ENCODE measurements at places on chromosomes 12 and 14.

- no peak for DNase-seq
Measured at GRCh38 chr14:21300892-21301291, 21.0 kb downstream of the RPGRIP1 start.

DNA sequence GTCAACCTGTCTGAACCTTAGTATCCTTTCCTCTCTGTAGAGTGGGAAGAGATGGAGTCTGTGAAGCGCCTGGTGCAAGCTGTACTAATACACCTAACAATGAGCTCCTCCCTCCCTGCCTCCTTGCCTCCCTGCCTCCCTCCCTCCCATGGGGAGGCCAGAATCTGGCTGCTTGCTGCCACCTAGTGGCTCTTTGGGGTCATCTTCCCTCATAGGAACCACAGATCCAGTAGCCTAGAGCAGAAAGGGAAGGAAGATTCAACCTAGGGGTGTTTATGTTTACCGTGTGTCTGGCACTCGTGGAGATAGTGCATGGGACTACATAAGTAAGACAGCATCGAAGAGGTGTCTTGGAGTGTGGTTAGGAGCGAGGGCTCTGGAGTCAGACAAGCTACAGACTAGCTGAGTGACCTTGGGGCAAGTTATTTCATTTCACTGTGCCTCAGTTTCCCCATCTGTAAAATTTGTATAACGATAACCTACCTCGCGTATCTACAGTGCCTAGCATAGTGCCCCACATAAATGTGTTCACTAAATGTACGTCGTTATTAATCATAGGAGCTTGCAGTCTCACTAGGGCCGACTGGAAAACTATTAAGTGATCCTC lies 35.5 kb upstream of the TSPAN9 start:
- no peak for DNase-seq

GRCh38 chr14:22493753-22494152 lies 95.3 kb downstream of the DAD1 start:
- no peak for DNase-seq

- DNase-seq = no peak
Measured at GRCh38 chr12:53096759-53097158, 708 bp upstream of the IGFBP6 start.

- no peak for DNase-seq
Measured at GRCh38 chr14:93546642-93547041, 115.9 kb downstream of the UNC79 start.

GRCh38 chr14:74804219-74804825 lies 41.2 kb downstream of the YLPM1 start:
- DNase-seq = no peak

DNA sequence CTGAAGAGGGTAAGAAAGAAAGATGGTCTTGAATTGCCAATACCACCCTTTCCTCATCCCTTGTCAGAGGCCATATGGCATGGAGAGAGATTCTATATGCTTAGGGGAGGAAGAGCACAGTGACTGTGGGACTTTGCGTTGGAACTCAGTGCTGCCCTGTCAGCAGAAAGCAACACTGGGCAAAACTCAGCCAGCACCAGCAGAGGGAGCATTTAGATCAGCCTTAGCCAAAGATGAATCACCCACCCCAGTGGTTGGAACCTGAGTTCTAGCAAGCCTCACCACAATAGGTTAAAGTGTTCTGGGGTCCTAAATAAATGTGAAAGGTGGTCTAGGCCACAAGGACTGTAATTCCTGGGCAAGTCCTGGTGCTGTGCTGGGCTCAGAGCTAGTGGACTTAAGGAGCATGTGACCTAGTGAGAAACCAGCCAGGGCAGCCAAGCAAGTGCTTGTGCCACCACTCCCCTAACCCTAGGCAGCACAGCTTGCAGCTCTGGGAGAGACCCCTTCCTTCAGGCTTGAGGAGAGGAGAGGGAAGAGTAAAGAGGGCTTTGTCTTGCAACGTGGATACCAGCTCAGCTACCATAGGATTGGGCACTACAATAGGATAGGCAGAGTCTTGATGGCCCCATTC lies 11.4 kb upstream of the BCAT1 start:
- DNase-seq = no peak

DNA sequence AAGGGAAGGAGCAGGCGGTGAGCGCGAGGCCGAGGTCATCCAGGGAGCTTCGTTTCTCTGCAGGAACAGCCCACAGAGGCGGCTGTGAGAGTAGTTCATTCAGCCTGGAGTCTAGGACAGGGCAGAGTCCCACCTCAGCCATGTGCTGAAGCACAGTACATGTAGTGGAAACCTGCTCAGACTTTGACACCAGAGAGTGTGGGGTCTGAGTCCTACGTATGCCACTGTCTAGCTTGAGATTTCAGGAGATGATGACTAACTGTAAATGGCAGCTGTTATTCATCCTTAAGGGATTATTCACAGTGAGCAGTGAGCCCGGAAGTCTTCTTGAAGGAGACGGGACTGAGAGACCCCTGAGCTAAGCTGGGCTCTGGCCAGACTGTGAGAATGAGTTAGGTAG lies 938 bp upstream of the SLC6A13 start:
- DNase-seq = no peak

DNA sequence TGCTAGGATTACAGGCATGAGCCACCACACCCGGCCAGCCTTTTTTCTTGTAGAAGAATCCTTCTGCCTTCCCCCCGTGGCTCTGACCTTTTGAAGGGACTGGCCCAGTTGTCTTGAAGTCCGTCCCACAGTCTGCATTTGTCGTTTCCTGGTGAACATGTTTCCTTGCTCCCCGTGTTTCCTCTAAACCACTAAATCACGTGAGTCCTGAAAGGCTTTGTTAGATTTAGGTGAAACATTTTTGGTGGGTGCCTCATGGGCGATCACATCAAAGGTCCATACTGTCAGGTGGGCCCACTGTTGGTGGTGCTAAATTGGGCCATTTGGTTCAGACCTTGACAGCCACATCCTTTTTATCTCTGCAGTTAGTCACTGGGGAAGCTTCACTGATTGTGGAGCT lies 26.3 kb downstream of the MLXIP start:
- no peak for DNase-seq

DNA sequence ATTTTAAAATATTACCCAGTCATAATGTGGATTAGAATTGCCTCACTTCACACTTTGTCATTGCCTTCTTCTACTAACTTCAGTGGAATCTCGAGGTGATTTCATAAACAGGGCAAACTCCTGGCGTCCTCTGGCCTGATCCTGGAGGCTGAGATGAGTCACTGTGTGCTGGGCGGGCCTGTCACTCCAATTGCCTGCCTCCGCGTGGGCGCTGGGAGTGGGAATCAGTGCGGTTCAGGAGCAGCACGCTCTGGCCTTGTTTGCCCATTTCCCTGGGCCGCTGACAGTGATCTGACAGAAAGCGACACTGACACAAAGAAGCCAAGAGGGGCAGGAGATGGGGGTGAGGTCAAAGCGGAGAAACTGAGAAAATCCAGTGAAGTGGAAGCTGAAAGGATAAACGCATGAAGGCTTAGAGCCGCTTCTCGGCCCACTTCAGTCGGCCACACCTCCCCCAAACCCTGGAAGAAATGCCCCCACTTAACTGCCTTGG lies 29.7 kb downstream of the LGR5 start:
- DNase-seq = no peak

GRCh38 chr12:131599190-131600159 lies 111.4 kb upstream of the SFSWAP start:
- no peak for DNase-seq

DNA sequence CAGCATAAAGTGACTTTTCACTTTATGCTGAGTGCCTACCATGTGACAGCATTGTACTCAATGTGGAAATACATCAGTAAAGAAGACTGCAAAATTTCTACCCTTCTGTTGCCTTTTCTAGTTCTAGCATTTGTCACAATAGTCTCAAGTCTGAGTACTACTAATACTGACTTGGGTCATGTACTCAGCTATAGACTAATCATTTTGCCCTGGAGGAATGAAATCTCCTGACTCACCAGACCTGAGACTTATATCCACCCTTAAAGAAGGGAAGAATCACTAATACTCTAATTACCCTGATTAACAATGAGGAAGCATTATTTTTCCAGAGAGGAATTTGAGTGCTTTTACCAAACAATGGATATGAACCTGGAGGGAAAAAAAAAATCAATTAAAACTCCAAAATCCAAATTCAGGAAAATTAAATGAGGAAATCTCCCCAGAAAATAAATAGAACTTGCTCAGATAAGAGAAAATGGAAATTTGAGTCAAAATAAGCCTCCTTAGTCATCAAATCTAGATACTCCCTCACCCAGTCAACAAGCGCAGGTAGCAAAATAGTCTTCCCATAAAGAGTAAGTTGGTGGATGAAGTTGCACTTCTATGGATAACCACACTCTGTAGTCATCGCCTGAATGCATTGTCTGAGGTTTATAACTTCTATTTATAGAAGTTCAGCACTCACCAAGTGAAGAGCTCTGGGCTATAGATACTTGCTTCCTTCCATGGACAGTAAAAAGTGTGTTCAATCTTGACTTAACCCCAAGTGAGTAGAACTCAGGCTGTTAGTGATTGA lies 386.6 kb downstream of the SYT1 start:
- DNase-seq = no peak

DNA sequence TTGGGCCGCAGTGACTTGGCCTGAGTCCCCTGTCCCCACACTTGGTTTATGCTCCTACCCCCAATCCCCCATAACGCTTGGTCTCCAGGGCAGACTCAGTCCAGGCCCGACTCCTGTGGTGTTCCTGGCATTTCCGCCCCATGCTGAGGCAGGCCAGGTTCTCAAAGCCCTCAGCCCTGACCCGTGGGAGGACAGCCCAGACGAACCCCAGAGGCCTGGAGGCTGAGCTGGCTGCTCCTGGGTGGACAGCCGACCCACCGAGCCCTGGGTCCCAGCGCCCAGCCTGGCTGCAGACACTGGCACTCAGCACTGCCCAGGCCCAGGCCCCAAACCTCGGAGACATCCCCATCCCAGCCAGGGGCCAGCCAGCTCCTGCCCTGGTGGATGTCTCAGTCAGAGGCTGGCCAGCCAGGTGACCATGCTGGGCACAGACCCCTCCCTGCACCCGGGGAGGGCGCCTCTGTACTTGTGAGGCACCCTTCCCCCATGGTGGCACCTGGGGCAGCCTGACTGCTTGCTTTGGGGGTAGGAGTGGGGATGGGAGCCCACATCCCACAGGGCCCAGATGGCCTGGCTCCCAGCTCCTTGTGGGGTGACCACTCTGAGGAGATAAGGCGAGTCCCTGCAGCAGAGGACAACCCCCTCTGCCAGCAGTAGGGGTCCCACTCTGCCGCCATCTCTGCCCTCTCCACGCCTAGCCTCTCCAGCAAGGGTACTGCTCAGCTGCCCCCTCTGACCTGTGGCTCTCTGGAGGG lies 1.4 kb downstream of the PLD4 start:
- DNase-seq = no peak

DNA sequence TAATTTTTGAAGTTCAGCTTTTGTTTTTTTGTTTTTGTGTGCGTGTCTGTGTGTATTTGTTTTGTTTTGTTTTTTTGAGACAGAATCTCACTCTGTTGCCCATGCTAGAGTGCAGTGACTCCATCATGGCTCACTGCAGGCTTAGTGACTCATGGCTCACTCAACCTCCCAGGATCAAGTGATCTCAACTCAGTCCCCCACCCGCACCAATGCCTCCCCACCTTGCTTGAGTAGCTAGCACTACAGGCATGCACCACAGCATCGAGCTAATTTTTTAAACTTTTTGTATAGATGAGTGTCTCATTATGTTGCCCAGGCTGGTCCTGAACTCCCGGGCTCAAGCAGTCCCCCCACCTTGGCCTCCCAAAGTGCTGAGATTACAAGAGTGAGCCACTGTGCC lies 981.4 kb downstream of the BCL11B start:
- no peak for DNase-seq

GRCh38 chr14:94171208-94171607 lies 2.9 kb upstream of the PPP4R4 start:
- no peak for DNase-seq

DNA sequence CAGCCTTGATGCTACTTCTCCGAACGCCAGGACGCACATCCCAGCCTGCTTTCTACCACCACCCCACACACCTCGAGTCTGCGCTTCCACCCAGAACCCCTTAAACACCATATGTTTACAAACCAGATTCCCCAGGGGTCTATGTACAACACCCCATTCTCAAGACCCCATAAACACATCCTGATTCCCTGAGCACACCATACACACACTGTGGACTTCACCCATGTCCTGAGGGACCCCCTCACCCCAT lies 733 bp downstream of the TTC7B start:
- no peak for DNase-seq

DNA sequence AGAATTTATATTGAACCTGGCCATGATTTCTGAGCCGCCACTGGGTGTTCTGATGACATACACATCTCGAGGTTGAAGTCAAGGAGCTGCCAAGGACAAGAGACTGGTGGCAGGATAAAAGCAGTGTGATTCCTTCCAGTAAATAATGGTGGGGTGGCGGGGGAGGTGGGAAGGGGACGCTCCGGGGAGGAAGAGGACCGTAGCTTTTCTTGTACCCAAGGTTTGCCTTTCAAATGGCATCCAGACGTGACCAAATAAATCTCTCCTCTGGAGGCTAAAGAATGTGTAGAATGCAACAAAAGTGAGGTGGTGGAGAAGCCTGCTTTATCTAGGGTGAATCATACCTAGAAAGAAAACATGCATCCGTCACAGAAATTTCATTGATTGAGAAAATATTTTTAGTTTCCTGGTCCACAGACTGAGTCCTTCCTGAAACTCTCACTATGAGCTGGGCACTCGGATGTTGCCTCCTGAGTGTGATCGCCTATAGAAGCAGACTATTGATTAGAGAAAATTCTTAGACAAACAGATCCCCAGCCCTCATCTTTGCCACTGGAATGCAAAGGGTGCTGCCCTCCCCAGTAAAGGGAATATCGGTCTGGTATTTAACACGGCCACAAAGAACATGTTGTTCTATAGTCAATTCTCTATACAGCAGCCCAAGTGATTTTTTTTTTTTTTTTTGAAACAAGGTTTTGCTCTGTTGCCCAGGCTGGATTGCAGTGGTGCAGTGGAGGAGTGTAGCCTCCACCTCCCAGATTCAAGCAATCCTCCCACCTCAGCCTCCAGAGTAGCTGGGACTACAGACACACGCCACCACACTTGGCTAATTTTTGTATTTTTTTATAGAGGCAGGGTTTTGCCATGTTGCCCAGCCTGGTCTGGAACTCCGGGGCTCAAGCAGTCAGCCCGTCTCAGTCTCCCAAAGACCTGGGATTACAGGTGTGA lies 112.1 kb downstream of the DPF3 start:
- DNase-seq = no peak

GRCh38 chr12:117680312-117680711 lies 288.5 kb downstream of the KSR2 start:
- no peak for DNase-seq

DNA sequence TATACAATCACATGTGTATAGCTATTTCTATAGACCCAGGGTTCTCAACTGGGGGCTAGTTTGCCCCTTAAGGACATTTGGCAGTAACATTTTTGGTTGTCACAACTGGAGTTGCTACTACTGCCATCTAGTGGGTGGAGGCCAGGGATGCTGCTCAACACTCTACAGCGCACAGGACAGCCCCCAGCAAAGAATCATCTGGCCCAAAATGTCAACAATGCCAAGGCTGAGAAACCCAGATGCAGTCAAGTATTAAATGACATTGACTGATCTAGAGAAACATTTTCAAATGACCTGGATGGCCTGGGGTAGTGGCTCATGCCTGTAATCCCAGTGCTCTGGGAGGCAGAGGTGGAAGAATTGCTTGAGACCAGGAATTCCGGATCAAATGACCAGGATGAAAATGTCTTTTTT lies 5.8 kb downstream of the WSB2 start:
- DNase-seq = no peak
